Nephron progenitor cell (in vitro differentiated cells): ENCODE measurements at places on chromosomes 3 and 15.

DNA sequence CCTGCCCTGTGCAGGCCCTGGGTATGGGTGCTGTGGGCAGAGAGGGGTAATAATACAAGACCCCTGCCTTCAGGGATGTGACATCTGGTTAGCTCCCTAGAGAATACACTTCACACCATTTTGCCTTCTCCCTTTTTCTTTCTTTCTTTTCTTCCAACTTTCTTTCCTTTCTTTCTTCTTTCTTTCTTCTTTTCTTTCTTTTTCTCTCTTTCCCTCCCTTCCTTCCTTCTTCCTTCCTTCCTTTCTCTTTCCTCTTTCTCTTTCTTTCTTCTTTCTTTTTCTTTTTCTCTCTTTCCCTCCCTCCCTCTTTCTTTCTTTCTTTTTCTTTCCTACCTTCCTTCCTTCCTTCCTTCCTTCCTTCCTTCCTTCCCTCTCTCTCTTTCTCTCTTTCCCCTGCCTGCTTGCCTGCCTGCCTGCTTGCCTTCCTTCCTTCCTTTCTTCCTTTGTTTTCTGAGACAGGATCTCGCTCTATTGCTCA is 68.4 kb upstream of the ABHD17C start:
- DNase-seq: no peak

DNA sequence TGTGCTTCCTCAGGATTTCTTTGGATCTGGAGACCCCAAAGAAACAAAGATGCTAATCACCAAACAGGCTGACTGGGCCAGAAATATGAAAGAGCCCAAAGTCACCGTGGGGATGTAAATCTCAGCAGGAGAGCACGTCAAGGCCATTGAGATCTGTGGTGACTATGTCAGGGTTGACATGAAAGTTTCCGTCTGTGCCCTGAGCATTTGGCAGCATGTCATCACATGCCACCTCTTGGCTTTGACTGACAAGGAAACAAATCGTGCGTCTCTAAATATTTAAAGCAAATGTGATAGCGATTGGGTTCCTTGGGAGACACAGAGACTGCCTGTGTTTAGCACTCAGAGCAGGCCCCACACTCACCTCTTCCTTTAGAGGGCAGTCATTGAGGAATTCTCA is 35.2 kb downstream of the EFCAB12 start:
- no peak for DNase-seq

GRCh38 chr15:58142827-58143461 is 4.8 kb downstream of the AQP9 start:
- DNase-seq: no peak

DNA sequence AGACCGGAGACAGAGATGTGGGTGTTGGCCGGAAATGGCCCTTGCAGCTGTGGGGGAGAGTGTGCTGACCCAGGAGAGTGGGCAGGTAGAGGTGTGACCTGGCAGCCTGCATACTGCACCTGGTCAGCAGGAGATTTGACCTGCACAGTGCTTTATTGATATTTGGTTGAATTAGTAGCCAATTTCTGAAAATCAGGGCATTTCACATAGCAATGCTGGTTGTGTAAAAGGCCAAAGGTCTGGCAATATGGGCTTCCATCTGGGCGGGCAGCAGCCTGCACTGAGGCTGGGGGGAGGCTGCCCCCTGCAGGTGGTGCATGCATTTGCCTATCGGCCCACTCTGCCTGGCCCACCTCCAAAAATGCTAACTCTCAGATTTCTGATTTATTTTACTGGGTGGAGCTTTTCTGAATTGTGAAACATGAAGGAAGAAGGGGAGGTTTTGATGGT is 9.4 kb upstream of the MGLL start:
- peak; percentile 46 for DNase-seq

DNA sequence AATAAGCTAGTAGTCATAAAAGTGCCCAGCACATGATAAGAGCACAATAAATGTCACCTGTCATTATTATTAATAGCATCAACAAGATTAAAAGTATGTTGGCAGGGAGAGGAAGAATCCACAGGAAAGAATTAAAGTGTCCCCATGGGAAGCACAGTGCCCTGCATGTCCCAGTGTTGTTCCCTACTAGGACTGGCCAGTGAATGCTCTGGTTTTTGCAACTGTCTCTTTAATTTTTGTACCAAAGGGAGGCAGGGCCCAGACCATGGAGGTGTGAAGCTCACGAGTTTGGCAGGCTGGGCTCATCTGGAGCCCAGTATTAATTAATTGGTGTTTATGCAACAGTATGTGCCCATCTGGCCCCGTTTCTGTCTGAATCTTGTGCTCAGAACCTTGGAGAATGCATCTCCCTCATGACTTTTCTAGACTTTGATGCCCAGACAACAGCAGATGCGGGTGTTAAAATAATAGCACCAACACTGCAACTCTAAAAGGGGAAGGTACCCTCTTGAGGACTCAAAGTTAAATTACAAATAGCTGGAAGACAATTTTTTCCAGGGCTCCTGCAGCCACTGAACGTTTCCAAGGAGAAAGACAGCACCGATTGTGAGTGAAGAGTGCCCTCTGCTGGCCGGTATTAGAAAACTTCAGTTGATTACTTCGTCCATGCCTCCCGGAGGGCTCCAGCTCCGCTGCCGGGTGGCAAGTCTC is 71.9 kb upstream of the SPATA12 start:
- DNase-seq: peak; percentile 83

DNA sequence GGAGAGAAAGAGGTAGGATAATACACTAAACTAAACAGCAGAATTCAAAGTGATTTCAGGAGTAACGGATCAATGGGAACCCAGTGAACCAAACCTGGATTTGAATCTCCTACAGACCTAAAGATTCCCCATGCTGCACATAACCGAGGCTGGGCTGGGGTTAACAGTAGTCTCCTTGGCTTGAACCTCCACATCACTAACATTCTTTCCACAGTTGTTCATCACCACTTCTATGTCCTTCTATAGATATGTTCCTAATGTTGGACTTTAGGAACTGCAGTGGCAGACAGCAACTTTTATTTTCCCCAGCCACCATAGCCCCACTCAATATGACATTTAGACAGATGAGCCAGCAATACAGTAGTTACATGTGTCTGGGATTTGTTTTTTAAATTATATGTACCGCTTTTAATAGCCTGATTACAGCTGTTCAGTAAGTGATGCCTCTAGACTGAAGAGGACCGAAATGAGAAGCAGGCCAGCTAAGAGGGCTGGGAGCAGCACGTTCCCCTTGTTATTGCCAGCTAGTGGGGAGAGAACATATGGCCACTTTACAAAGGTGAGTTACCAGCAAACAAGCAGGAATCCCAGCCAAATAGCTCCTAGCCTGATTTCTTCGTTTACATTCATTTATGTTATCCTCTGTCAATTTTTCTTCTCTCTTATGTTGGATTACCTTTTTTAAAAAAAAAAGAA is 472.6 kb upstream of the CDIN1 start:
- no peak for DNase-seq

- DNase-seq: no peak
Observed at GRCh38 chr3:117922039-117922438, 1112.6 kb downstream of the IGSF11 start.

GRCh38 chr15:34588046-34588674 is 4.7 kb upstream of the GOLGA8B start:
- DNase-seq: peak; percentile 52

DNA sequence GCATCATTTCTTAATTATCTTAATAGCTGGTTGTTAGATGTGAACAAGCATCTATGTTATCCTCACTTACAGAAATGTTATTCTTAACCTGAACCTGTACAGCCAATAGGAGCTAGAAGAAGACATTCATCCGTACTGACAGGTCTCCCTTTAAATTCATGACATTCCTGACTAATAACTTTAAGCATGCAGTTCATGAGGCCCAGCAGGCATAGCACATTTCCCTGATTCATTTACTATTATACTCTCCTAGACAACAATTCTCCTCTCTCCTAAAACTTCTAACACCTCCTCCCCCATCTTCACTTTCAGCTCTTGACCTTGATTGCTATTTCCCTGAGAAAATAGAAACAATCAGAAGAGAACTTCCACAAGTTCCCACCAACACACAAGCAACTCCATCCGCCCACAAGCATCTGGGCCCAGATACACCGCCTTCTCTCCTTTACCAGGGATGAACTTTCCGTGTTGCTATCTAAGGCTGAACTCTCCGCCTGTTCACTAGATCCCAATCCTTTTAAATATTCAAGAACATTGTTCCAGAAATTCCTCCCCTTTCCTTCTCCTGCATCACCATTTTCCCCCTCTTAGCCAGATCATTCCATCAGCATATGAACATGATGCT is 62.9 kb upstream of the SPRED1 start:
- no peak for DNase-seq

- DNase-seq: no peak
Observed at GRCh38 chr3:194837457-194838127, 151.9 kb downstream of the FAM43A start.

DNA sequence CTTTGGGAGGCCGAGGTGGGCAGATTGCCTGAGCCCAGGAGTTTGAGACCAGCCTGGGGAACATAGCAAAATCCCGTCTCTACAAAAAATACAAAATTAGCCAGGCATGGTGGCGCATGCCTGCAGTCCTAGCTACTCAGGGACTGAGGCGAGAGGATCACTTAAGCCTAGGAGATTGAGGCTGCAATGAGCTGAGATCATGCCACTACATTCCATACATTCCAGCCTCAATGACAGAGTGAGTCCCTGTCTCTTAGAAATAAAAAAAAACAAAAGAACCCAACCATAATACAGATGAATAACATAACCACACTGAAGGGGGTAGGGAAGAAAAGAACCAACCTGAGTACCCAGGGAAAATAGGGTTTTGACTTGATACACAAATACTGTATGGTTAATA is 19.7 kb upstream of the CGNL1 start:
- DNase-seq: no peak

DNA sequence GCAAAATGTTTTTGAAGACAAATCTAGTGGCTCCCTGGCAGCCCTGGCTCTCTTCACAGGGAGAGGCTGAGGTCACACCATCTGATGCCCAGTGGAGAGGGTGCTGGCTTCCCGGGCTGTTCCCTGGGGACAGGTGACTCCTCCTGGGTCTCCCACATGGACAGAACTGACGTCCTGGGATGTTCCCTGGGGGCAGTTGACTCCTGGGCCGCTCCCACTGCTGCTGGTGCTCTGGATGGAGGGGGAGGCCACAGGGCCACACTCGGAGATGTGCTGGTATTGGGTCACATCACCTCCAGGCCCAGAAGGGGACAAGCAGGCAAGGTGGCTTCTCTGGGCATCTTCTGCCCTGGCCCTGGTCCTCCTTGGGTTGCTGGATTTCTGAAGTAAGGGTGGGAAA is 27.8 kb upstream of the ACAD9 start:
- DNase-seq: no peak

DNA sequence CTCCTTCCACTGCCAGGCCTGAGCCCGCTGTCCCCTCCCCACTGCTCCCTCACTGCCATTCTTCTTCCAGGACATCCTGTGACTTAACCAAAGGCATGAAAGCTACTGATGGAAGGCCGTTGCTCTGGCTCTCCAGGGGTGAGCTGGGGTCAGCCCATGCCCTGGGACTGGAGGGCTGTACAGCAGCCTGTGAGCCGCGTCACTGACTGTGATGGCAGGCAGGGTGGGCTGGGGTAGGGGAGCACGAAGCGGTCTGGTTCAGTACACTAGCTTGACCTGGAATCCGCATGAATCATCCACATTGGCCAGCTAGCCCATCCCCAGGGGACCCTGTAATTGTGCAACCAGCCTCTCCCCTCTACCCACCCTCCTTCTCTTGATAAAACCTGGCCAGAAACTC is 30.8 kb downstream of the CORO2B start:
- peak; percentile 51 for DNase-seq

- DNase-seq: no peak
Observed at GRCh38 chr3:65562447-65562846, 476.3 kb downstream of the MAGI1 start.

DNA sequence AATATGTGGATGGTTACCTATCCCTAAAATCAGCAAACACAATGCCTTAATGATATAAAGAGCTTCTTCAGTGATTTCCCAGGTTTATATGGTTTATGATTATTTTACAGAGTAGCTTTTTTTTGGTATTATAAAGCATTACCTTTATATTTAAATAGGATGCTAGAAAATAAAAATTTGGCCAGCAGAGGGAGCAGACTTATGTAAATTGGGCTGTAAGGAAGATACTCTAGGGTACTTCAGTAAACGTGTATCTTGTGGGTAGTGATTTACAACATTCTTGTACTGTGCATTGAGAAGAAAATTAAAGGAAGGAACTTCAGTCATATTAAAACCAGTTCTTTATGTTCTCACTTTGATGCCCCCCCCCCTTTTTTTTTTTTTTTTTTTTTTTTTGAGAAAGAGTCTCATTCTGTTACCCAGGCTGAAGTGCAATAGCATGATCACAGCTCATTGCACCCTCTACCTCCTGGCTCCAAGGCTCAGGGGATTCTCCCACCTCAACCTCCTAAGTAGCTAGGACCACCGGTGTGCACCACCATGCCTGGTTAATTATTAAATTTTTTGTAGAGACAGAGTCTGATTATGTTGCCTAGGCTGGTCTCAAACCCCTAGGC is 167.9 kb downstream of the BBX start:
- no peak for DNase-seq

DNA sequence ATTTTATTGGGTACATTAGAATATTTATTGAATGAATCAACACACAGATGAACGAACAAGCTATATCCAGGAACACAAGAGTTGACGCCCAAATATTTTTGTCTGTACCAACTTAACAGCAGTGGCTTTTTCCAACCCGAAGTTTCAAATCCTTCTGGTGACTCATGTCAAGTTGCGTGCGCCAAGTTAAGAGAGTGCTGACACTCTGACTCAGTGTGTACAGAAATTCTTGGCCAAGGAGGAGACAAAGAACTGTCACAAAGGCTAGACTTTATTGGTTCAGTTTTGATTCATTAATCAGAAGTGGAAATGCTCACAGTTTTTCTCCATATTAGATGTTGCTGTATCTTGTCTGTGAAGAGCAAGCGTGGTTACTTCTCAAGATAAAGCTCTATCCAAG is 59.6 kb upstream of the TSC22D2 start:
- no peak for DNase-seq

DNA sequence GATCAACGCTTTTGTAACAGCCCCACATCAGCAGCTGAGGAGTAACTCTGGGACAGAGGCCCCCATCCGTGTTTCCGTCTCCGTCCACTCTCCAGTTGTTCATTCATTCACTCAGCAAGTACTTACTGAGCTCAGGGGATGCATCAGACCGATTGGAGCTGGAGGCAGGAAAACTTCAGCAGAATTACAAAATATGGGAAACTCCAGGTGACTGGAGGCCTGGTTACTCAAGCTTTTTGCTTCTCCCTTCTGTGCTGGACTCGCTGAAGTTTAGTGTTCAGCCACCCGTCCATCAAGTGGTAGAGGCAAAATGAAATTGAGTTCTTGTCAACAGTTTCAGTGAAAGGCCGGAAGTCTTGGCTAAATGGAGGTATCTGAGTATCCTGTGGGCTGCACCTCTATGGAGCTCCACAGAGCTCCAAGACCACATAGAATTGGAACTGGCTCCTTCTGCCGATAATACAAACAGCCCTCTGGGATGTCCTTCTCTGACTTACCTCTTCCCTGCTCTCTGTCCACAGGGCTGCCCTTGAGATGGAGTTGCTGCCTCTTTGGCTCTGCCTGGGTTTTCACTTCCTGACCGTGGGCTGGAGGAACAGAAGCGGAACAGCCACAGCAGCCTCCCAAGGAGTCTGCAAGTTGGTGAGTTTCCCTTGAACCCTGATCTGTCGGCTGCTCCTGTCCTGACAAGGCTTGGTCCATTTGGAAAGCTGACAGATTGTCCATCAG is 14.7 kb downstream of the NRROS start:
- DNase-seq: no peak
